ENCODE measurements at places on chromosomes 12 and 14.

GRCh38 chr14:105126126-105126980, 42.2 kb downstream of the JAG2 start:
- no peak for DNase-seq

DNA sequence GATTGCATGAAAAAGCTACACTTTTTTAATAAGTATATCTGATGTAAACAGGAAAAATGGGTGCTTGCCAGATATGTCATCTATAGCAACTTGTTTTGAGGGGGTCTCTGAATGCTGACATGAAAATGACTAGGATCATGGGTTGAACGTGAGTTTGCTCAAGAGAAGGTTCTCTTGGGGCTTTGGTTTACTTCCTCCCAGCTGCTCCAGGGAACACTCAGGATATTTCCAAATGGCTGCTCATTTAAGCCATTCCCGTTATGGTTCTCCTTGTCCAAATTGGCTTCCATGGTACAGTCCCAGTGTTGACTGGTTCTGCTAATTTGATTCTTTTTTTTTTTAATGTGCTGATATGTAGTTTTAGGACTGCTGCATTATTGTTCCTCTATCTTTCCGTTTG, 118.3 kb downstream of the ETV6 start:
- DNase-seq, result no peak

GRCh38 chr14:78425330-78425729, 255.2 kb downstream of the NRXN3 start:
- no peak for DNase-seq

GRCh38 chr12:2054091-2055018, 1.6 kb downstream of the CACNA1C start:
- DNase-seq, result no peak
